ENCODE measurements at places on chromosomes 4 and X. TPM values are rescaled to one million over a fixed set of nuclear protein-coding genes. Genes with fewer than 3 reads are reported as not detected.

DNA sequence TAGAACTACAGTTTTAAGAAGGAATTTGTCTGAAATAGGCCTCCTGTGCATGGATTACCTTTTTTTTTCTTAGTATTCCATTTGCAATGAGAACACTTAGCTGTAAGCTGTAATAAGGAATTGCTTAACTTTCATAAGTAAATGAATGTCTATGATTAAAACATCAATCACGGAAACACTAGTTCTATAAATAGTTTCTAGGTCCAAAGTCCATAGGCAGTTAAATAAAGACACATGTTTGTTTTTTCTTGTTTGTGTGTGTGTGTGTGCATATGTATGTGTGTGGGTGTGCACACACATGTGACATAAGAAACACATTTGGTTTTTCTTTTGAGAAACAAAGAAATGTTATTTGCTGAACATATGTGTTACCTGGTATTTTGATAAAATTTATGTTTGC lies 11.2 kb downstream of the GPRIN3 start:
- DNase-seq, result no peak

DNA sequence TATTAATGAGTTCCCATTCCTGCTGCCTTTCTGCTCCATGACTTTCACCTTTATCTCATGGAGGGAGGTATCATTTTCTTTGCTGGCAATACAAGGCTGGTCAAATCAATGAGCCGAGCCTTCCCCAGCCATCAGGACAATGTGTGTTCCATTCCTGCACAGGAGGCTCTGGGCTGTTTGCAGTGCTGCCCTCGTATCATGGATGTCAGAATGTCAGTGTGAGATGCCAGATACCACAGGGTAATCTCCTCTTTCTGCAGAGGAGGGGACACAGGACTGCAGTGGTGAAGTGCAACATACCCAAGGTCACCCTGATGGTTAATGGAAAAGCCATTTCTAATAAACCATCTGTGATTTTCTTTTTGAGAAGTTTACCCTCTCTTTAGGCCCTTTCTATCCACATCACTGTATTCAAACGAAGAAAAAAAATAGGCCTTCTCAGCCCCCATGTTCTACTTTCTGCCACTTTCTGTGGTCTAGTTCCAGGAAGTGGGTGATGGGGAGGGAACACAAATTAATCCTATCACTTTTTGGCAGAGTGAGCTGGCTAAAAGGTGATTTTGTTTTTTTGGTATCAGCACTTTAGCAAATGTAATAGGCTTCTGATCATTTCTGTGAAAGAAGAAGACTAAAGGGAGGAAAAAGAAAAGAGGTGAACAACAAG lies 490.2 kb upstream of the BOD1L1 start:
- no peak for DNase-seq

- no peak for DNase-seq
Measured at GRCh38 chr4:185265942-185266341, 56.5 kb downstream of the SNX25 start.

GRCh38 chrX:67587946-67588624 lies 44.3 kb downstream of the AR start:
- no peak for DNase-seq

Gene GPRIN3
- total RNA-seq, result 12.2 TPM

DNA sequence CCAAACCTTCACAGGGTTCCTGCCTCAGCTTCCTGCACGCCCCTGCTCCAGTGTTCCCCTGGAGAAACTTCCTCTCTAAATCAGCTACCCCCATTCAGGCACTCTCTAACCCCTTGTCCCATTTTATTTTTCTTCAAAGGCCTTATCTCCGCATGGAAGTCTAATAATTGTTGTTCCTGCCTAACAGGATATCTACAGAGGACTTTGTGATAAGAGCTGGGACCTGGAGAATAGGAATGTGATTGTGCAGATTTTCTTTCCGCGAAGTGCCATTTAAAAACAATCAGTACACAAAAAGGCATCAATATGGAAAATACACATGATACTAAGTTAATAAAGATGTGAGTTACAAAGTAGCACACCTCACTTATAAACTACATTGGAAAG lies 32.6 kb downstream of the LDB2 start:
- no peak for DNase-seq

DNA sequence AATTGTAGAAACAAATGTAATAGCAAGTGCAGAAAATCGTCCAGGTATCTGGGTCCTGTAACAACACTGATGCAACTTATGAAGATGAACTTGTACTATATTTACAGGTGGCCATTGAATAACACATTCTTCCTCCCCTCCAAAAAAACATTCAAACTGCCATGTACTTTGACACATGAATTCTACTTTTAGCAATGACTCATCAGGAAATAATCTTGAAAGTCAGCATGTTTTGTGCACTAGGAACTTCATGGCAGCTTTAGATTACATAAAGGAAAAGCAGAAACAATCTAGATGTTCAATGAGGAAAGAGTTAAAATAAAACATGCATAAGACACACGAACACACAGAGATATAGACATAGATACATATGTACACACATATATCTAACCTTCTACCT lies 2.5 kb downstream of the PABPC1L2A start:
- no peak for DNase-seq
